ENCODE measurements at places on chromosomes 3 and 15. TPM values are rescaled to one million over a fixed set of nuclear protein-coding genes. Genes with fewer than 3 reads are reported as not detected.

NUSAP1 gene
- total RNA-seq: 16.3 TPM

GRCh38 chr3:11575677-11576076 is 68.0 kb downstream of the VGLL4 start:
- no peak for DNase-seq
- peaks cover 22% of the 10 kb centered on the region for H3K4me1 ChIP-seq
- no peaks in the 10 kb centered on the region for H3K27me3 ChIP-seq
- H3K27ac ChIP-seq: no peak overlapping the region
- peaks cover 3% of the 10 kb centered on the region for H3K36me3 ChIP-seq
- no peak overlapping the region for H3K4me3 ChIP-seq

GRCh38 chr3:140420621-140421357 is 257.1 kb upstream of the TRIM42 start:
- no peaks in the 10 kb centered on the region for H3K27me3 ChIP-seq
- no peak for DNase-seq
- no peaks in the 10 kb centered on the region for H3K4me1 ChIP-seq
- H3K27ac ChIP-seq: no peak overlapping the region

GRCh38 chr15:39454189-39454986 is 126.5 kb upstream of the THBS1 start:
- H3K4me3 ChIP-seq: peak overlapping the region; percentile 13
- H3K27me3 ChIP-seq: peaks cover 51% of the 10 kb centered on the region
- DNase-seq: no peak
- no peaks in the 10 kb centered on the region for H3K36me3 ChIP-seq
- no peak overlapping the region for H3K27ac ChIP-seq
- H3K4me1 ChIP-seq: no peaks in the 10 kb centered on the region

DNA sequence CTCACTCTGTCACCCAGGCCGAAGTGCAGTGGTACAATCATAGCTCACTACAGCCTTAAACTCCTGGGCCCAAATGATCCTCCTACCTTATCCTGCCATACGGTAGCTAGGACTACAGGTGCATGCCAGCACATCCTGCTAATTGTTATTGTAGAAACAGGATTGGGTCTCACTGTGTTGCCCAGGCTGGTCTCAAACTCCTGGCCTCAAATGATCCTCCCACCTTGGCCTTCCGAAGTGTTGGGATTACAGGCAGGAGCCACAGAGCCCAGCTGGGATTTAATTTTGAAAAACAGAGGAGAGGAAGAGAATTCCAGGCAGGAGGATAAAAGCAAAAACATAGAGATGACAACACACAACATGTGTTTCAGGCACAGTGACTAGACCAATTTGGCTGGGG is 40.5 kb downstream of the SFMBT1 start:
- no peaks in the 10 kb centered on the region for H3K27me3 ChIP-seq
- H3K36me3 ChIP-seq: no peaks in the 10 kb centered on the region
- H3K27ac ChIP-seq: peak overlapping the region; percentile 75

NLGN1 gene
- not detected for total RNA-seq
